ENCODE measurements at places on chromosomes 7 and 10. TPM values are rescaled to one million over a fixed set of nuclear protein-coding genes. Genes with fewer than 3 reads are reported as not detected.

- DNase-seq: no peak
Measured at GRCh38 chr10:113337142-113337541, 215.7 kb upstream of the HABP2 start.

GRCh38 chr10:28298951-28299350 is 3.9 kb downstream of the MPP7 start:
- DNase-seq: no peak

- DNase-seq: no peak
Measured at GRCh38 chr10:49393757-49394156, 2.1 kb downstream of the DRGX start.

DNA sequence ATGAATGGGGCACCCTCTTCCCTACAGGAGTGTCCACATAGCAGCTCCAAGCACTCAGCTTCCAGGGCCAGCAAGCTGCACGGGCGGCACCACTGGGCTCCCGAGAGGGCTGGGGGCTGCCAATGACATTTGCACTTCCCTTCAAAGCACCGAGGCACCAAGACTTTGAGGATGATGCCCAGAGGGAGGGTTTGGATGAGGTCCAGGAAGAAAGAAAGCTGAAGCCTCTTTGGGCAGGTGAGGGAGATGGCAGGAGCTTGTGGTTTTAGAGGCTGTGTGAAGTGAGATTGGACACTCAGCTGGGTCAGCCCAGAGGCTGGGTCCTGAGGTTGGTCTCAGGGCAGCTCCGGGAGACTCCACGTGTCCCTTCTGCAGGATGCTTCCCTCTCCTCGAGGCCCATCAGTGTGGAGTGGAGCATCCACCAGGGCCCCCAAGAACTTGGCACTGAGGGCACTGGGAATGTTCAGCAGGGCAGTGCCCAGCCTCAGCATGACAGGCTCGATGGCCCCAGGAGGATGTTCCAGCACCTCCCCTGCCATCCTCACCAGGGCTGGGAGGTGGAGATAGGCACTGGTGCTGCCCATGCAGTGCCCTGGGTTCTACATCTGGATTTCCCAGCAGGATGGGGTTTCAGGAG is 54.9 kb upstream of the IGFBP3 start:
- DNase-seq: no peak

GRCh38 chr7:101595766-101596537 is 33.1 kb downstream of the MYL10 start:
- no peak for DNase-seq

DNA sequence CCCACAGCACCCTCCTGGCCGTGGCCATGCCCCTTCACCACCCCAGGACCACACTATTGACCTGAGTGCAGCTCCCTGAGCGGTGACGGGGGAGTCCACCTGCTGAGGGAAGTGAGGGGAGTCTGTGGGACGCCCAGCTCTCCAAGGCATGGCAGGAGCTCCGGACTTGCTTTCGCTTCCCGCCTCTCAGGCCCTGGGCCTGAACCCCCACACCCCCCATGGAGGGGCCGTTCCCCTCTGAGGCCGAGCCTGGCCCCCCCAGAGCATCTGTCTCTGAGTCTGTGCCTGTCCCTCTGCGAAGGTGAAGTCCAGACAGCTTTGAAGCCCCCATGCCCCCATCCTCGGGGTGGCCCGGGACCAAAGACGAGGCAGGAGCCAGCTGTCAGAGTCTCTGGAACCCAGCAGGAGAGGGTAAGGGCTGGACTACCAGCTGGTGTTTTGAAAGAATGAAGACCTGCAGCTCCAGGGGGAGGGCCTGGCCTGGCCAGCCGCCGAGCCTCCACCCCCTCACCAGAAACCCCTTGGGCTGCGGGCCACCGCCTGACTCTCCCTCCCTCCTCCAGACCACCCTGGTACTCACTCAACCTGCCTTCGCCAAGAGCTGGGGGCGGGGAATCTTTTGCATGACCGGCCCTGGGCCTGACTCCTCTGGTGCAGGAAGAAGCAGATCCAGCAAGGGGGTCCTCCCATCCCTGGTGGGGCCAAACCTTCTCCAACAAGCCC is 114.0 kb downstream of the PDGFA start:
- DNase-seq: peak; percentile 43

DNA sequence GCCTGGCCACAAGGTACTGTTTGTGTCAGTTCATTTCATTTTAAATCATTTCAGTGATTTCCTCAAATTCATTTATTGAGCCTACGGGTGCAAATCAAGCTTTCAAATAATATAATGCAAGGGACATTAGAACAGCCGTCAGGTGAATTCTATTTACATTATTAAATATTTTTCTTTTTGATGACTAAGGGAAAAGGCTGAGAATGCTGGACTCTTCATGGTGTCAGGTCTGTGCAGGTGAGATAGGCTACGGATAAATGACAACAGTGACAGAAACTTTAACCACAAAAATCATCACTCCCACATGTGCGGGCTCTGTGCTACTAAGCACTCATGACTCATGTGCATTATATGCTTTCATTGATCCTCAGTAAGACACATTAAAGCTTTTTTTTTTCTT is 149.2 kb upstream of the ZNF716 start:
- no peak for DNase-seq

- DNase-seq: no peak
Measured at GRCh38 chr10:103789771-103790201, 65.6 kb downstream of the SH3PXD2A start.

DNA sequence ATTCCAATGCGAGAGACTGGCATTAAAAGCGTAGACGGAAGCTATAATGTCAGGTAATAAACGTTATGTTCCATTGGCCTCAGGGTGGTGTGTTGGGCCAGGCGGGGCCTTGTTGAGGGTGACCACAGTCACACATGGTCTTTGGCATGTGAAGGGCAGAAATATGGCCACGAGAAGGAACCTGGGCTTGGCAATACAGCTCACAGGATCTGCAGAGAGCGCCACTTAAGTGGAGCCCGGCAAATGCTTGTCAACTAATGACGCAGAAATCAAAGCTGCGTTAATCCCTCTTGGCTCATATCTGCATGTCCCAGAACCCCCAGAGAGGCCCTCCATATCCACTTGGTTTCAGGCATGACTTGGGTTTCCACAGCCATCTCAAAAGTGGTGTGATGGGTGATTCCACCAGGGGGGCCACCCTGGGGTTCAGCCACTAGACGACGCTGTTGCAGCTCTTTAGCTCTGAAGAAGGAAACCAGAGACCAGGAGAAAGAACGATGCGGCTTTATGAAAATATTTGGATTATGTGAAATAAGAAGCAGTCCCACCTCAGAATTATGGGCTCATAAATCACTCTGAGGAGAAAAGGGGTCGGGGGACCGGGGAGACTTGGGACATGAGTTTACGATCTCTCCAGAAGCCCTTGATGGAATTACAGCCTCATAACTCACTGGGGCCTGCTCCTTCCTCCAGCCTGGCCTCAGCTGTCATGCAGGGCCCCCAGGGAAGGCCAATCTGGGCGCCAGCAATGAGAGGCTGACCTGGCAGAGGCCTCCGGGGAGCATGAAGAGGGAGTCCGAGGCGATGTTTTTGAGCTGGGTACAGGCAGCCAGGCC is 462.5 kb downstream of the PLXNA4 start:
- no peak for DNase-seq

DNA sequence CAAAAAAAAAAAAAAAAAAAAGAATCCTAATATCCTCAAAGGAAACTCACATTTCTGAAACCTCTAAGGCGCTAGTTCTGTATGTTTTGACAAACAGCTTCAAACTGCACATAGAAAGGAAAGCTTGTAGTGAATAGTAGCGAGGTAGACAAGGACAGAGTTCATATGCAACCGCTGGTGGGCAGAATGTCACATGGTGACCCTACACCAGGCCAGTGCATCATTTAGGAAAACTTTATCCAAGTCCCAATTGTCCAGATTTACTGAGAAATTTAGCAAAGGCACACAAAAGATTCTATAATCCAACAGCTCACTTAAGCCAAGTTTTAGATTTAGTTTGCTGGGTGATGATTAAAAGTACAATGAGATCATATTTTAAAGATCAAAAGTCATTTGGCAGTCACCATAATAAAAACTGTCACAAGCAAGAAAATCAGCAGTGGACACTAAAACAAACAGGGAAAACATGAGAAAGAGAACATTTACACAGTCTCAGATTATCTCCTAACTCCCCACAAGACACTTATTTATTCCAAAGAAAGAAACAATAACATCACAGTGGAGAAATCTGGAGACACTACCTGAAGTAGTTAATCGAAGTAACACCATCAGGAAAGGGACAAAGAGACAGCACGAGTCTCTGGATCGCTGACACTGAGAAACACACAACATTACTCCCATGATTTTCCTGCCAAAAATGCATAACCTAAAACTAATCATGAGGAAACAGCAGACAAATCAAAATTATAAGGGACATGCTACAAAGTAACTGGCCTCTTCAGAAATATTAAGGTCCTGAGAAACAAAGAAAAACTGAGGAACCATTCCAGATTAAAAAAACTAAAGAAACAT is 20.2 kb downstream of the FAM204A start:
- no peak for DNase-seq

GRCh38 chr10:129882291-129883010 is 81.6 kb downstream of the EBF3 start:
- DNase-seq: no peak

DNA sequence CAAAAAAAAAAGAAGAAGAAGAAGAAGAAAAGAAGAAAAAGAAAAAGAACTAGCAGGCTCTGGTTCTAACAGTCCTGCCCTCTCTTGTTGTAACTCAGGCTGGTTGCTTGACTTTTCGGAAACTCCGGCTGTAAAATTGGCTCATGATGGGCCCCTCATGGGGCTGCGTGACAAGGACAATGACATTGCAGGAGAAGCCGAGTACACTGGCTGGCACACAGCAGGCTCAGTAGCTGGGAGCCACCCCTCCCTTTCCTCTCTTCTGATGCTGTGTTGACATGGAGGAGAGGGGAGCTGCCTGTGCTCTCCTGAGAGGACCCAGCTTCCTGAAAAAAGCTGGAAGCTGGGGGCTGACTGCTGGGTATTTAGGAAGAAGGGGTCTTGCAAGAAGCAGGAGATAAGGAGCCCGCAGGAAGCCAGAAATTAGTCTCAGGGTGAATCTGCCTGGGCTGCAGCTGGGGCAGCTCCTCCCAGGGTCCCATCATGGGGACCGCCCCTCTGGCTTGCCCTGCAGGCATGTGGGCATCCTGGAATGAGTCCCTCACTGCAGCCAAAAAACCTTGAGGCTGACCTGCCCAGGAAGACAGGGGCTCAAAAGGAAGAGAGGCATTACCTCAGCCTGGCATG is 14.6 kb upstream of the GPR26 start:
- DNase-seq: no peak

DNA sequence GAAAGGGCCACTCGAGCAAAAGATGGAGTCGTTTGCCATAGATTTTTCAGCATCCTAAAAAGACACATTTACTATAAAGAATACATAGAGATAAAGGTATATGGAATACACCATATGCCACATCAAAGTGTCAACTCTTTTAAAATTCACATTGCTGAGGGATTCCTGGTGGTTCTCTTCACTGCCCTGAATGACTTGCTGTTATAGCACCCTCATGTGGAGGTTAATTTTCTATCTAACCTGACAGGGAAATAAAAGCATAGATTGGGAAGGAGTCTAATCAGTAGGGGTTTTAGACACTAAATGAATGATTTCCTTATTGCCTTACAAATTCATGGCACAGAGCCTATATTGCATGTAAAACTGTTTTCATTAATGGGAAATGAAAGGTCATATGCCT is 25.9 kb downstream of the DNAH11 start:
- peak; percentile 5 for DNase-seq

DNA sequence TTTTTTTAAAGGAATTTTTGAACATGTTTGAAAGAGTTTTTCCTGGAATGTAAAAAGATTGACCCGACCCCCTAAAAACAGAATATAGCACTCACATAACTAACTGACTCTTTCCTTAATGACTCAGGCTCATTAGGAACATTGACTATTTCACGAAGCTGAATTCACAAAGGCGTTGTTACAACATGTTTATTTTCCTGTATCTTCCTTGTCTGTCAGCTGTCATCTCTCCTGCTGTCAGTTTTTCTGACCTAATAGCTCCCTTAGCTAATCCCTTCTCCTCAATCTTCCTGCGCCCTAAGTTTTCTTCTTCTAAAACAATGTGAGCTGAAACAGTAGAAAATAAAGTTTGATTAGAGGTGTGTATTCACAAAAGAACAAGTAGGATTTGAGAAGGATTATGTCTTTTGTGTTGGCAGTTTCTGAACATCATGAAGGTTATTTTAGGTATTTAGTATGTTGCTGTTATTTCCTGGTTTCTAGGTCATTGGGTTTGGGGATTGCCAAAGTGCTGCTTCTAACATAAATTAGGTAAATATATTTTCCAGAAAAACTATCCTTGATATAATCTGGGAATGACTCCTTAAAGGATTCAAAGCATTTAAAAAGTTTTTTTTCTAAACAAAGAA is 4.6 kb upstream of the MDFIC start:
- no peak for DNase-seq

DNA sequence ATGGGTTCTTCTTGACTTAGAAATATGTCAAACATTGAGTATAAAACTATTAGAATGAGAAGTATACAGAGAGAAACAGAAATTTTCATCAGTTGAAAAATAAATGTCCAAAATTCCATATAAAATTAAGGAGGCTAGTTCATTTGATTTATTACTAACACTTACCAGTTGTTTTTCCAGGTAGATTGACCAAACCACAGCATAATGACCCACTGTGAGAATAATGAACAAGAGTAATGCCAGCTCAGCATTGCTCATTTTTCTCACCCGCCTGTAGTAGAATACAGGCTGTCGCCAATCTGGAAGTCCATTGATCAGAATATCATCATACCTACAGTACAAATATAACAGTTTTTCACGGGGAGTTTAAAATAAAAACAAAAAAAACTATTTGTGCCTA is 82.9 kb downstream of the DNAJC1 start:
- no peak for DNase-seq

ELMO1 gene
- 0.64 TPM for polyA plus RNA-seq

PTF1A gene
- polyA plus RNA-seq: not detected

LBX1 gene
- polyA plus RNA-seq: not detected

TMEM236 gene
- not detected for polyA plus RNA-seq

MTURN gene
- 12.9 TPM for polyA plus RNA-seq

SFTPA2 gene
- polyA plus RNA-seq: not detected

TMEM213 gene
- polyA plus RNA-seq: not detected

Measured in SK-N-SH (cell line).